ENCODE measurements at places on chromosomes 5 and 9. TPM values are rescaled to one million over a fixed set of nuclear protein-coding genes. Genes with fewer than 3 reads are reported as not detected.

SPATA31A1 gene
- not detected for total RNA-seq

GRCh38 chr9:129836311-129837007 is 1.2 kb downstream of the USP20 start:
- H3K27me3 ChIP-seq: no peaks in the 10 kb centered on the region
- H3K4me3 ChIP-seq: peak overlapping the region; percentile 85
- H3K27ac ChIP-seq: peak overlapping the region; percentile 95

GRCh38 chr9:96317335-96317980 is 15.5 kb upstream of the HSD17B3 start:
- peaks cover 10% of the 10 kb centered on the region for H3K36me3 ChIP-seq
- no peak overlapping the region for H3K27ac ChIP-seq
- peaks cover 6% of the 10 kb centered on the region for H3K27me3 ChIP-seq
- peak; percentile 31 for DNase-seq
- no peak overlapping the region for H3K4me3 ChIP-seq

GRCh38 chr5:169920474-169920873 is 59.8 kb downstream of the INSYN2B start:
- DNase-seq: no peak
- peaks cover 10% of the 10 kb centered on the region for H3K4me1 ChIP-seq
- no peaks in the 10 kb centered on the region for H3K27me3 ChIP-seq
- peaks cover 7% of the 10 kb centered on the region for H3K36me3 ChIP-seq

OMD gene
- total RNA-seq: not detected

- DNase-seq: no peak
- H3K27ac ChIP-seq: no peak overlapping the region
- no peak overlapping the region for H3K4me3 ChIP-seq
- H3K36me3 ChIP-seq: no peaks in the 10 kb centered on the region
Measured at GRCh38 chr9:2574203-2574602, 47.4 kb upstream of the VLDLR start.

- peaks cover 7% of the 10 kb centered on the region for H3K27me3 ChIP-seq
- H3K36me3 ChIP-seq: peaks cover 2% of the 10 kb centered on the region
Measured at GRCh38 chr9:3873818-3874217, 348.0 kb upstream of the RFX3 start.

GMCL2 gene
- total RNA-seq: not detected

DNA sequence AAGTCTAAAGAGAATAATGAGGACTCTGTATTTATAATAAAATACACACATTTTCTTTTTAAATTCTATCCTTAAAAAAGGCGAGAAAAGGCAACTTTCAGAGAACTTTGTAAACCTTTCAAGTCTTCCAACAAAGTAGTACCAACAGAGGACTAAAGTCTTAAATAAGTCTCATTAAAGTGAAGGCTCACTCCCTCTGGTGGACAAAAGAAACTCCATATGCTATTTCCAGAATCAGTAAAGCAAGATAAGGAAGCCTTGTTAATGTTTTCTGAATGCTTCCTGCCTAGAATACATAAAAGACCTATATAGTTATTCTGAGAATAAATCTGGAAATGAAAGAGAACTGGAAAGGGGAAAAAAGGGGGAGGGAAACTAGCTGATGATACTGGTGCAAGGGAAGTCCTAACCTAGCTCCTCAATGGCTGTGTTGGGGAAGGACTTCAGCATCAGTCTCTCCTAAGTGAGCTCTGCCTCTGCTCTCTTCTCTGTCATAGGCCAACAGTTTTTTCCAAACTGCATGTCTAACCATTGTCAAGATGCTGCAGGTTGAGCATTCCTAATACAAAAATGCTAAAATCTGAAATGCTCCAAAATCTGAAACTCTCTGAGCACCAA is 7.2 kb downstream of the HMGCS1 start:
- DNase-seq: no peak
- H3K4me3 ChIP-seq: no peak overlapping the region
- peak overlapping the region; percentile 81 for H3K27ac ChIP-seq
- peaks cover 58% of the 10 kb centered on the region for H3K36me3 ChIP-seq
- H3K27me3 ChIP-seq: no peaks in the 10 kb centered on the region

- no peak overlapping the region for H3K27ac ChIP-seq
- no peak overlapping the region for H3K4me3 ChIP-seq
- peaks cover 30% of the 10 kb centered on the region for H3K36me3 ChIP-seq
- DNase-seq: no peak
- H3K27me3 ChIP-seq: no peaks in the 10 kb centered on the region
- no peaks in the 10 kb centered on the region for H3K4me1 ChIP-seq
Measured at GRCh38 chr5:37685816-37686215, 154.0 kb downstream of the GDNF start.

RNF180 gene
- total RNA-seq: not detected

DNA sequence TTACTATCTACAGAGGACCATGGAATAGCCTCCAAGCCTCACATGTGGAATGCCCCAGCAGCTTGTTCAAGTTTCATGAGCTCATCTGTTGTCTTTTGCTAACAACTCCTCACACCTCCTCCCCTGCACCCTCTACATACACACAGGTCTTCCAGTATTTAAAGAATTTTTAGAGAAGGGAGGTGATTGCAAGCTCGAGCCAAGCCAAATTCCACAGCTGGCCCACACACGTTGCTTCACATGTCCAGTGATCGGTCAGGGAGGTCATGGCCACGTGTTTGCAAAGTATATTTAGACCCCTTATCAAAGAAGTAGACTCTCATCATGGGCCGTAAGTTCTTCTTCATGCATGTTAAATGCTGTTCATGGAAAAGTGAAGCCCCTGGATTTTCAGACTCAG is 281.7 kb downstream of the OSTF1 start:
- no peaks in the 10 kb centered on the region for H3K27me3 ChIP-seq
- no peaks in the 10 kb centered on the region for H3K36me3 ChIP-seq
- DNase-seq: no peak
- H3K4me1 ChIP-seq: no peaks in the 10 kb centered on the region
- H3K4me3 ChIP-seq: no peak overlapping the region

GHR gene
- total RNA-seq: not detected

- H3K36me3 ChIP-seq: peaks cover 50% of the 10 kb centered on the region
- no peak overlapping the region for H3K27ac ChIP-seq
- DNase-seq: no peak
- no peak overlapping the region for H3K4me3 ChIP-seq
- H3K27me3 ChIP-seq: no peaks in the 10 kb centered on the region
- peaks cover 25% of the 10 kb centered on the region for H3K4me1 ChIP-seq
Measured at GRCh38 chr9:113541019-113541900, 77.7 kb downstream of the RGS3 start.

DNA sequence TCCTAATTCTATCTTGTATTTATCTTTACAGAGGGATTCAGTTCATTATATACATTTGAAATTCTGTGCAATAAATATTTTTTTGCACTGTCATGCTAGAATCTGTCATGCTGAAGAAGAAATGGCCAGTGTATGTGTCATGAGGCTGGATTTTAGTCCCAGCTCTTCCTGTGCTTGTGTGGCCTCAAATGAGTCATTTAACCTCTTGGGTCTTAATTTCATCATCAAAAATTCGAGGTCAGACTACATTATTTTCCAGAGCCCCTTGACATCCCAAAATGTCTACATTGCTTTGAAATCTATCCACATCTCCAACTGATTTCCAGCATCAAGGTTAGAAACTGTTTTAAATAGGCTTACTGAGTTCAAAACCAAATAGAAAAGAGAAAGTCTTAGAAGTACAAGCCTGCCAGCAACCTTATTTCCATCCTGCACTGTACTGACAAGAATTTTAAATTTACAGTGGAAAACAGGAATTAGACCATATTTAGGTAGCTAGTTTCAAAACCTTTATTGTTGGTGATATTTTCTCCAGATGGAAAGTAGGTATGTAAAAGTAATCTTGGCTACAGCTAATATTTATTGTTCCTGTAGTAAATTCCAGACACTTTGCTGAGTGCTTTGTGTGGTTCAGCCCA is 96.7 kb upstream of the MAMDC2 start:
- no peaks in the 10 kb centered on the region for H3K36me3 ChIP-seq
- no peak overlapping the region for H3K4me3 ChIP-seq
- H3K27ac ChIP-seq: no peak overlapping the region

GRCh38 chr5:2902186-2902585 is 150.7 kb upstream of the IRX2 start:
- H3K4me3 ChIP-seq: no peak overlapping the region
- H3K27me3 ChIP-seq: no peaks in the 10 kb centered on the region
- no peaks in the 10 kb centered on the region for H3K36me3 ChIP-seq
- H3K27ac ChIP-seq: no peak overlapping the region
- no peaks in the 10 kb centered on the region for H3K4me1 ChIP-seq

- DNase-seq: no peak
- H3K4me1 ChIP-seq: peaks cover 31% of the 10 kb centered on the region
- no peak overlapping the region for H3K4me3 ChIP-seq
- H3K27ac ChIP-seq: no peak overlapping the region
- peaks cover 29% of the 10 kb centered on the region for H3K27me3 ChIP-seq
Measured at GRCh38 chr9:126522612-126523356, 90.9 kb upstream of the LMX1B start.

DNA sequence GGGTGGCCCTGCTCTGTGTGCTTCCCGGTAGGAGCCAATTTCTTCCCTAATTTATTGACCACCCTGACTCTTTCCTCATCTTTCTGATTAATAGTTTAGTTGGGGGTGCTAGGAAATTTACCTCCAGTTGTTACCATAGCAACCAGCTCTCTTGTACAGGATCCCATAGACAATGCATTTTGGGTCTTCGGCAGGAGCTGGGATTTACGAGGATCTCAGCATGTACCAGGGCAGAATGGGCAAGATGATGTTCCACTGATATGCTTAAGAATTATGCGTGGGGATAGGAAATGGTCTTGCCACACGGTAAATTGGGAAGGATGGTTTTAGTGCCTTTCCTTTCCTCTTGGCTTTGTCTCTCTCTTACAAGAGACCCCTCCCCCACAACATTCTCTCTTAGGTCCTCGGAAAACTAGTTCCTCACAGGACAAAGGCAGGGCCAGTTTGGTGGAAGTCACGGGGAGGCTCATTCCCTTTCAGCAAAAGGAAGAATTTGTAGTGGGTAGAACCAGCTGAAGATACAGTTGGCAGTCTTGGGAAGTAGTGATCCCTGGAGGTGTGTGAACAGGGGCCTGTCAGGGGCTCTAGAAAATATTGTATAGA is 133.4 kb upstream of the SHB start:
- no peak overlapping the region for H3K4me3 ChIP-seq
- H3K36me3 ChIP-seq: no peaks in the 10 kb centered on the region
- DNase-seq: no peak
- H3K4me1 ChIP-seq: peaks cover 4% of the 10 kb centered on the region

DNA sequence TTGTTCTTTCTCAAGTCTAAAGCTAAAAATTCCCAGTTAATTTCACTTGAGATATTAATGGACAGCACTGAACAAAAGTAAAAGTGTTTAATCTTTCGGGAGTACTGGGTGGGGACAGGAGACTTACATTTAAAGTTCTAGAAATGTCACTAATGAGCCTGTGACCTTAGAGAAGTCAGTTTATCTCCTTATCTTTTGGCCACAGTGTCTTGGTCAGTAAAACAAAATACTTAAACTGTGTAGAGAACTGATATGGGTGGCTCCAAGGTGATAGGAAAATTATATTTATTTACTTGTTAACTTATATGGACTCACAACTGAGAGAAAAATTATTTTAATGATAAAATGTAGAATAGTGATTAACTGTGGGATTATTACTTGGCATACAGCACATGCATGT is 8.9 kb downstream of the IPO11 start:
- no peak for DNase-seq
- peaks cover 16% of the 10 kb centered on the region for H3K4me1 ChIP-seq
- H3K27ac ChIP-seq: no peak overlapping the region

GRCh38 chr5:141484310-141484640 is 555 bp upstream of the PCDHGC4 start:
- H3K36me3 ChIP-seq: no peaks in the 10 kb centered on the region
- no peak overlapping the region for H3K27ac ChIP-seq
- H3K4me3 ChIP-seq: no peak overlapping the region
- peaks cover 9% of the 10 kb centered on the region for H3K4me1 ChIP-seq

WDR5 gene
- 50.9 TPM for total RNA-seq

KCNT1 gene
- total RNA-seq: not detected

- no peak overlapping the region for H3K4me3 ChIP-seq
- peaks cover 45% of the 10 kb centered on the region for H3K4me1 ChIP-seq
- no peaks in the 10 kb centered on the region for H3K27me3 ChIP-seq
- H3K27ac ChIP-seq: no peak overlapping the region
- peaks cover 24% of the 10 kb centered on the region for H3K36me3 ChIP-seq
Measured at GRCh38 chr9:79660615-79661014, 88.8 kb downstream of the TLE4 start.

GRCh38 chr9:16608906-16609305 is 261.6 kb downstream of the BNC2 start:
- no peak for DNase-seq
- H3K4me3 ChIP-seq: no peak overlapping the region

DNA sequence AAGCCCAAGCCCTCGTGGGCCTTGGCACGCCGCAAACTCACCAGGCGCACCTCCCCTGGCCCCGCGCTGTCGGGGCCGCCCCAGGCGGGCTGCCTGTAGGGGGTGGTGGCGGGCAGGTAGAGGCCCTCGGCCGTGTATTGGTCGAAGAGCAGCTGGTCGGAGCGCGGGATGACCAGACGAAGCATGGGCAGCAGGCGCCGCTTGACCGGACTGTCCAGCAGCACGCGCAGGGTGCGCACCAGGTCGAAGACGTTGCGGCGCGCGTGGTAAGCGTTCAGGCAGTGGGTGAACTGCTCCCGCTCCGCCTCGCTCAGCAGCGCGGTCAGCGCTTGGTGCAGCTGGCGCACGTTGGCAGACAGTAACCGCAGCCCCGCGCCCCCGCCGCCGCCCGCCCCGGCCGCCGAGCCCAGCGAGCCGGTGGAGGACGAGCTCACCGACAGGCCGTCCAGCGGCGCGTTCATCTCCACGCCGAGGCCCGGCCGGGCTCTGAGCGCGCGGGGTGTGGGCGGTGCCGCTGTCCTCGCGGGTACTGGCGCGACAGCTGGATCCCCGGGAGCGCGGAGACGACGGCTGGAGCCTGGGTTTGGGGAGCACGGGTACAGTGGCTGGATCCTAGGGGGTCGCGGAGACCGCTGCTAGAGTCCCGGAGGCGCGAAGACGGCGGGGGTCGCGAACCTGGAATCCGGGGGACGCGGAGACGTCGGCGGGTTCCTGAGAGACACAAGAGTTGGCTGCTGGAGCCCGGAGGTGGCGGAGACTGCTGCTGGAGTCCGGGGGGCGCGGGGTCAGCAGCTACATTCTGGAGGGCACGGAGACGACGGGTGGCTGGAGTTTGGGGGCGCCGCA is 709 bp downstream of the WHRN start:
- H3K4me3 ChIP-seq: peak overlapping the region; percentile 77
- H3K36me3 ChIP-seq: no peaks in the 10 kb centered on the region
- H3K4me1 ChIP-seq: peaks cover 31% of the 10 kb centered on the region
- peaks cover 22% of the 10 kb centered on the region for H3K27me3 ChIP-seq
- peak overlapping the region; percentile 43 for H3K27ac ChIP-seq

TLR4 gene
- total RNA-seq: not detected

- no peaks in the 10 kb centered on the region for H3K4me1 ChIP-seq
- H3K27me3 ChIP-seq: no peaks in the 10 kb centered on the region
- no peak overlapping the region for H3K4me3 ChIP-seq
- DNase-seq: no peak
- H3K36me3 ChIP-seq: no peaks in the 10 kb centered on the region
Measured at GRCh38 chr9:28249424-28249823, 676.1 kb upstream of the C9orf72 start.

DNA sequence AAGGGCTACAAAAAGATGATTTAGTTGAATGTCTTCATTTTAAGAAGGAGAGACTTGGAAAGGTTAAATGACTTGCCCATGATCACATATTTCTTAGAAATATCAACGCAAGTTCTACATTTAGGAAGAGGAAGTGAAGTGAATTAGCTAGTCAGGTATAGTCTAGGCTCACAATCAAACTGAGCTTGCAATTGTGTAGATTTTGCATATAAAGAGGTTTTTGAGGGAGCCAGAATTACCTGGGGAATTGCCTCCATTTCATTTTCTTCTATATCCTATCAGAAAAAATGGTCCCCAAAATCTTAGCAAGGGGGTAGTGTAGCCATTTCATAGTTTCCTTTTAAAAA is 71.3 kb downstream of the MFAP3 start:
- no peak for DNase-seq
- H3K36me3 ChIP-seq: no peaks in the 10 kb centered on the region
- no peak overlapping the region for H3K4me3 ChIP-seq
- peaks cover 6% of the 10 kb centered on the region for H3K27me3 ChIP-seq
